NCI-H1436 treated with DMSO at 0.1 percent for 48 hours (cell line): ENCODE measurements at places on chromosomes 4 and X.

- no peak for DNase-seq
Measured at GRCh38 chr4:1014291-1015167, 3.1 kb downstream of the FGFRL1 start.

DNA sequence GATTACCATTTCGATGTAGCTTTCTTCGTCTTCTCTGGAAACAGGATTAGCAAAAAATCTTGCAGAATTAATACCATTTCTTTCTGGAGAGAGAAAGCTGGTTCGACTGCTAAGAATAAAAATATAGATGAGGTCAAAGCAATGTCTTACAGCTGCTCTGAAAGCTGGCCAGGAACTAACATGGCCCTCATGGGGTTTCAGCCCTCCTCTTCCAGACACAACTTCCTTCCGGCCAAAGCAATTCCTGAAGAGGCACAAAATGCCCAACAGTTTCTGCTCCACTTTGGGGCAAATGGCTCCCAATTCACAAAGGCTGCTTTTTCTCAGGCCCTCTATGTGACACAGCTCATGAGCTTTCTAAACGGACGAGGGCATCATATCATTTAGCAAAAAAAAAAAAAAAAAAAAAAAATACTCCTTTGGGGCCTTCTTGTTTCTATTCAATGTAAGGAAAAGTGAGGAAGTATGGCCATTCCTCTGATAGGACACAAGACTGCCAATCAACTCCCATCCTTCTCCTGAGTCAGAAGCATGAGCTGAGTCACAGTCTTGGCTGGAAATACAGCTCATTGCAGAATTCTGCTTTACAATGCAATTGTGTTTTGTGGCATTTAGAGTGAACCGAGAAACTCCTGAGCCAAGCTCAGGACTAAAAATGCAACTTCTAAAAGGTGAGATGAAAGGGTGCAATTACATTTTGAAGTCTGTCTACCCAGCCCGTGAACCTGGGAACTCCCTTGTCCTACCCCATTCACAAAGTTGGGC lies 42.7 kb upstream of the CTAG2 start:
- no peak for DNase-seq

- DNase-seq = no peak
Measured at GRCh38 chr4:37687194-37687562, 1.0 kb upstream of the RELL1 start.

- DNase-seq = no peak
Measured at GRCh38 chr4:1492651-1493539, 86.7 kb upstream of the NKX1-1 start.

DNA sequence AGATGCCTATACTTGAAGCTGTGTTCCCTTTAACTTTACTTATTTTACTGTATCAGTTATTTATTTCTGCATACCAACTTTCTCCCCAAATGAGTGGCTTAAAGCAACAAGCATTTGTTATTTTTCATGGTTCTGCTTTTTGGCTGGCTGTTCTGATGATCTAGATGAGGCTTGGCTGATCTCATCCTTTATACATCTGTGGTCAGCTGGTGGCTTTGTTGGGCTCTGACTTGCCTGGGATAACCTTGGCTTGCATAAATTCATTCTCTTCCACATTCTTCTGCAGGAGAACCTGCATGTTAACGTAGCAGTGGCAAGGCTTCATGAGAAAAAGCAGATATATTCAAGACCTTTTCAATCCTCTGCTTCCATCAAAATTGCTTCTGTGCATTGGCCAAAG lies 1317.6 kb downstream of the ADGRL3 start:
- no peak for DNase-seq

DNA sequence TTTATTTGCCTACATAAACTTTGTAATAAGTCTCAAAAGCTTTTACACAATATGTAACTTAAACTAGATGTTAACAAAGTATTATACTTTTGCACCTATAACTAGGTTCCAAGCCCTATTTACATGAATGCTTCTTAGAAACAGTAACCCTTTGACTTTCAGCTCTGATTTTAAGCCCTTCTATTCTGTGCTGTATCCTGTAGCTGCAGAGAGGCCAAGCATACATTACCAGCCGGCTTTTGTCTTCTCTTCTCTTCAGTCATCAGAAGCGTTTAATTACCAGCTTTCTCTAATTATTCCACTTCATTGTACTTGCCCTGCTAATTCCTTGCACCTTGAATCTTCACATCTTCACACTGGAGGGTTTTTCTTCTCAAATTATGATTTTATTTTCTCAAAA lies 403.1 kb downstream of the PDGFC start:
- no peak for DNase-seq

DNA sequence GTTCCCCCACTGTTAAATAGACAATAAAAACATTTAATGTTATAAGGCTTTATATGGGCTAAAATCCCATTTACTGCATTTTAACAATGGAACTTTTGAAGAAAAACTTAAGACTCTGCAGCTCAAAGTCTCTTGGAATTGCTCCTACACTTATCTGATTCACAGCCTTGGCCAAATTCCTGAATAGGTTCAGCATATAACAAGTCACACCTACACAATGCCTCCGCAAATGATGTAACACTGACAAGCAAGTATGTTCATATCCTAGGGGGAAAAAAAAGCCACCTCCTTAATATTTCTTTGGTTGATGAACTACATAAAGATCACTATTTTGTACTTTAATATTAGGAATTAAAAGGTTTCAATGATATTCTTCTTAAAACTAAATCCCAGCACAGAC lies 34.5 kb downstream of the RPS6KA6 start:
- no peak for DNase-seq

DNA sequence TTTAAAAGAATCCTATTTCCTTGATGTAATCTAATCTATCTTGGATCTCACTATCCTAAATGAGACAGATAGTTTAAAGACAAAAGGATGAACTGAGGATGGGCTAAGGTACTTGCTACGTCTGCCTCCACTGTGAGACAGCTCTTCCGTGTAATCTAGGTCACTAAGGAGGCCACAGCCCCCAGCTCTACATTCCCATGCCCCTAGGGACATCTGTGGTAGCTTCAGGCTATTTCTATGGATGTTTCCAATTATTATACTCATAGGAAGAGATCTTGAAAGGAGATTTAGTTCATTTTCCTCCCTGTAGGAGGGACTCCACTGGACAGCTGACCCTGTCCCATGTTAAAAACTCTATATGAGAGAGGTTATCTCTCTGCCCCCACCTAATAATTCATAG lies 140.8 kb upstream of the TRPC5 start:
- DNase-seq = no peak

DNA sequence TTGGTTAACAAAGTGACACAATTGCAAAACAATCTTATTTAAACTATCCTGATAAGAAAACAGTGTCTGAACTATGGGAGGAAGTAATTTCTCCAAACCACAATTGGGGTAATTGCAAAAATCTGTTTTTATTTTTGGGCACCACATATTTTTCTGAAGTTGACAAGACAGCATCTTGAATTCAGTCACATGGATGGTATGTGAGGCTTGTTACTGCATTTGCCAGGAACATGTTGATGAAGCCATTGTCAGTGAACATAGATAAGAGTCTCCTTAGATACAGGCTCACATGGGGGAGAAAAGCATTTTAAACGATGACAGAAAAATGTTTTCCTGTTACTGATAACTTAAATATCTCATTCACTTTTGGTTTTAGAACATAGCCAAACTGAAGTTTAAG lies 5.5 kb upstream of the USP53 start:
- DNase-seq = no peak

DNA sequence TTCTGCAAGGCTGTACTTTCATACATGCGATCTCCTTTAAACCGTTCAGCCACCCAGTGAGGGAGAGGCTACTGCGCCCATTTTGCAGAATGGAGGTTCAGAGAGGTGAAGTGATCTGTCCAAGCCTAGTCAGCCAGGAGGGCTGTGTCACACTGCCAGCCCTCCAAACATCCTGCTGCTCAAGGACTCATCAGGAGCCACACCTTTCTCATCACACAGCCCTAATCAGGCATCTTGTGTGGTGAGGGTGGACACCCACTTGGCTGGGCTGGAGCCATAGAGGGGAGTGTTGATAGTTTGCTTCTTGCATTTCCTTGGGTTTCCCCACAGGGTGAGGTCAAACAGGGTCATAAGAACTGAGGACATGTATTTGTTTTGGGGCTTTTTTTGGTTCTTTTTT lies 5.4 kb upstream of the CXCR3 start:
- DNase-seq = no peak

DNA sequence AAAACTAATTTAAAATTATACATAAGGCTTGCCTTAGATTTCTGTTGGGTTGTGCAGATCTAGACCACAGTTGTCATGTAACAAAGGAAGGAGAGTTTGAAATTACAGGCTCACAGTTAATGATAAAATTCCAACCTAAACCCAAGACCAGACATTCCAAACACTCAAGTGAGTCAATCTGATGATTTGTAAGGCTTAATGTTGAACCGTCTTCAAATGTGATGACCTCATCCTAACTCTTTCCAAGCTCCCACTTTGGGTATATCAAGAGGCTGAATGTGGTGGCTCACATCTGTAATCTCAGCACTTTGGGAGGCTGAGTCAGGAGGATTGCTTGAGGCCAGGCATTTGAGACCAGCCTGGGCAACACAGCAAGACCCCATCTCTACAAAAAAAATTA lies 149.2 kb downstream of the TBL1X start:
- no peak for DNase-seq

DNA sequence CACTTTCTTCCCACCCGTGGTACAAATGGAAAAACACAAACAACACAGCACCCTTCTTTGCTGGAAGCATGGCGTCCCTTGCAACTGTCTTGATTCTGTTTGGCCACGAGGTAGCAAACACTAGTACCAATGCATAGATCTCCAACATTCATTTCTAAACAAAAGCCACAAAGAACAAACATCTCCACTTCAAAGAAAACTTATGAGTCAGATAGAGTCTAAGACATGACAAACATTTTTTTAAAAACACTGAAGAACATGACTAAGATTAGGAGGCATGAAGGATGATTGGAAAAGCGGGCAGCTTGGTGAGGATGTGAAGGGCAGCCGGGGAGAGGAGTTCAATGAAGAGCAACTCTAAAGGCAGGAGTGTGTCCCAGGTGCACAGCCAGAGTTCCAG lies 197.6 kb upstream of the FAM9B start:
- DNase-seq = no peak

DNA sequence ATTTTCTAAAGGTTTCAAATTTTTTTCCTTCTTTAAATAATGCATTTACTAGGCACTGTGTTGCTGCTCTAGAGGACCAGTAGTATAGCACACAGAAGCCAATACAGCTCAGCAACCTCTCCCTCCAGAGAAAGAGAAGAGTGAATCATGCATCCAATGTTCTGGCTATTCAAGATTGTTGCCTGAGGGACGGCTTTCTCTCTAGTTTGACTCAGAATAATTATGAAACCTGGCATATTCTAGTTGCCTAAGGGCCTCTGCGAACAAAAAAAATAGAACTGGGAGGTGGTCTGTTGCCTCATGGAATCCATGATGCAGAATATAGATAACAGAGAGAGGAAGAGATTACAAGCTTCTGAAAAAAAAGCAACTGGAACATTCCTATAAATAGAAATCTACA lies 1233.3 kb upstream of the PABPC4L start:
- no peak for DNase-seq

DNA sequence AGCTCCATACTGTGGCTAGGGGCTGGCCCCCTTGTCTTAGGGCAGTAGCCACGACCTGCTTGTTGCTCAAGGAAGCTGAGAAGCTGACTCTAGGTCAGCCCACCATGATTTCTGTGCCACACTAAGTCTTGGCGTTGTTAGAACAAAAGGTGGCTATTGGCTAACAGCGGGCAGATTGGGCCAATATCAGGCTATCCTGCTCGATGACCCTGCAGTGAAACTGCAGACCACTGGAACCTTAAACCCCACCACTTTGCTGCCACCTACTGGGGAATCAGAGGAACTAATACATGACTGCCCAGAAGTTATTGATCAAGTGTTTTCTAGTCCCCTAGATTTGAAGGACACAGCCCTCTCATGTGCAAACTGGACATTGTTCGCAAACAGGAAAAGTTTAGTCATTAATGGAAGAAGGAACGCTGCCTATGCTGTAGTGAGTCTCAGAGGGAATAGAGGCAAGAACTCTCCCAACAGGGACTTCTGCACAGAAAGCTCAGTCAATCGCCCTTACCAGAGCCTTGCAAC lies 17.0 kb upstream of the PAPSS1 start:
- no peak for DNase-seq

DNA sequence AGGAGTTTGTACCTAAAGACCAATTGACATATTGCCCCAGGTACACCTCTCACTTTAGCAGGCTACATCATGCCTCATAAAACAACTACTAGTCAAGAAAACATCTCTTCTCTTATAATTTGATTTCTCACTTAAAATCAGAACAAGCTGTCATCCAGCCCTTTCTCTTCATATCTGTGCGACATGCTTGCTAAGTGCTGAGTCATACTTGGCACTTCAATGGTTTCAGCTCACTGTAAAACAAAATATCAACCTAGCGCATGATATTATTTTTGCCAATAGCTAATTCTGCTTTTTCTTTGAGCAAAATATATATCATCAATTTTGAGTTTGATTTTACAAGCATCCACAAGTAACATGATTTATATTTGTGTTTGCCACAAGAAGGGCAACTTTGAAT lies 27.9 kb upstream of the FUNDC1 start:
- no peak for DNase-seq

DNA sequence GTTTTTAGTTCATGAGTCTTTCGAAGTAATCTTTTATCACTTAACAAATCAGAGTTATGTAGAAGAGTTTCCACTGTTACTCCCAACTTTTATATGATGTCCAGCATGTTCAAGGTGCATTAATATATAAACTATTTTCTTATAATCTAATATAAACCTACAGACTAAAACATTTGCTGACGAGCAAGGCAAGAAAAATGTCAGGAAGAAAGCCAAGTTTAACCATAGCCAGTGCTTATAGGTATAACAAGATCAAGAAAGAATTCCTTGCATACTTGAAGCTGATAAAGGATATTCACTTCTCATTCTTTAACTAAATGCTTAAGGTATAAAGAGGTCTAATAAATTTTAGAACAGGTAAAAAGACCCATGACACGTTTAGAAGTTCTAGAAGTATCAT lies 167.7 kb downstream of the NPNT start:
- DNase-seq = no peak

- peak; percentile 75 for DNase-seq
Measured at GRCh38 chr4:73573794-73574528, 46.3 kb downstream of the RASSF6 start.

- no peak for DNase-seq
Measured at GRCh38 chr4:20283039-20283438, 31.3 kb downstream of the SLIT2 start.

GRCh38 chr4:185797596-185798338 lies 14.2 kb downstream of the SORBS2 start:
- no peak for DNase-seq

GRCh38 chrX:23811108-23811651 lies 28.2 kb downstream of the SAT1 start:
- DNase-seq = no peak

DNA sequence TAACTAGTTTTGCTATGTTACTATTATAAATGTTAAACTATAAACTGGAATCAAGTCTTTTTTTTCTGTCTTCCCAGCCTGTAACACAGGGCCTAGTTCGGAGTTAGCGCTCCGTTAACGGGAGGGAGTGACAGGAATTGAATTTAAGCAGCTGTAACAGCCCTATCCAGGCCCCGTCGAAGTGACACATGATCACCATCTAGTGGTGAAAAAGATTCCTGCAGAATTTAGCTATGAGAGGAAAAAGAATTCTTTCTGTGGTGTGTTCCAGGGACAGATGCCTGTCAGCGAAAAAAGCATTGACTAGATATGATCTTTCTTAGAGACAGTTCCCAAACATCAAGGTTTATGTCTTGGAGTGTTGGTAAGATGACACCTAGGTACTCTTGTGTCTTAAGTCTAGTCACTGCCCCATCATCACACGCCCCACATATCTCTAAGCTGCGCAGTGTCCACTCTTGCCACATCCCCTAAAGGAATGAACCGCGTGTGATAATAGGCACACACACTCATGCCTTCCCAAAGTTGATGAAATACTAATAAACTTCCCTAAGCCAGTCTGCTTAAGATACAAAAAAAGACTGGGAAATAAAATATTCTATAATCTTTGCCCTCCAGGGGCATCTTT lies 2.1 kb downstream of the GAB3 start:
- peak; percentile 7 for DNase-seq
